ENCODE measurements at places on chromosomes 11 and 22.

- DNase-seq, result no peak
Observed at GRCh38 chr11:76781046-76781801, 1.9 kb upstream of the TSKU start.

- no peak for DNase-seq
Observed at GRCh38 chr11:110251836-110252235, 44.6 kb downstream of the RDX start.

- no peak for DNase-seq
Observed at GRCh38 chr11:91835051-91835560, 389.5 kb upstream of the FAT3 start.

- DNase-seq, result no peak
Observed at GRCh38 chr11:43493431-43493830, 134.7 kb downstream of the TTC17 start.

DNA sequence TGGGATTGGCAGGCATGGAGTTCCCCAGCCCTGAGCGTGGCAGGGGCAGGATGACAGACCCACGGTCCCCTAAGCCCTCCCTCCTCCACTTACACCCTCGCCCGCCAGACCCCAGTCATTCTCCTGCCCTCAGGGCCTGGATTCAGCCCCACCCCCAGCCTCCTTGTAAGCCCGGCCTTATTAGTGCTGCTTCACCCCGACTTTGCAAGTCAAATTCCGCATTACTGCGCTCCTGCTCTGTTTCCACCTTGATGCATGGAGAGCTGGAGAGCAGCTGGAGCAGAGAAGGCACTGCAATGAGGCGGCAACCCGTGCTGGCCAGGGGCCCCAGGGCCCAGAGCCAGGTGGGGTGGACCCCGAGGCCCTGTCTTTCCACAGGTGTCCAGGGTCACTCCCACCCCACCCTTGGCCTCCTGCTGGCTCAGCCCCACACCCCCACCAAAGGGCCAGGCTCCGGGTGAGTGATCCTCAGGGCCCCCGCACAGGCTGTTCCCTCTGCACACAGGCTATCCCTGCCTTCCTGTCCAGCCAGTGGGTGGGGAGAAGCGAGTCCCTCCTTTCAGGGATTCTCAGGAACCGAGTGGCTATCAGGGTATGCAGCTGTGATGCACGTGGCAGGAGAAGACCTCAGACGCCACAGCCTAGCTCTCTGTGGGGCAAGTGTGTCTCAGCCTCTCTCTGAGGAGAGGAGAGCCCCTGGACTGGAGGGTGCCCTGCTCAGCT, 36.4 kb downstream of the RTN4R start:
- no peak for DNase-seq

DNA sequence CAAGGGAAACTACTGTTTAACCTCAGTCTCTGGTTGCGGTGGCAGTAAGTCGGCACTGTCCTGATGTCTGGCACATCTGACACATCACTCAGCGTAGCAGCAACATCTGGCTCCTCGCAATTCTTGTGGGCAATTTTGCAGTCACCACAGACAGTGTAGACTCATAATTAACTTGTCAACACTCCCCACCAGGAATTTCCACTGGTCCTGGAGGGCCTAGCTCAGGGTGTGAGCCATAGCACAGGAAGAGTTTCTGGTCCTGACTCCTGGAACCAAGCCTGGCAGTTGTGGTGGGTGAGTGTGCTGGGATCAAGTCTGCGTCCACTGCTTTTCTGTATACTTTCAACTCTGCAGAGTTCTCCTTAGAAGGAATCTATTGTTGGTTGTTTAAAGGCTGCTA, 209.7 kb downstream of the SNX19 start:
- DNase-seq, result no peak

GRCh38 chr11:85886089-85887056, 31.2 kb downstream of the CCDC83 start:
- no peak for DNase-seq

DNA sequence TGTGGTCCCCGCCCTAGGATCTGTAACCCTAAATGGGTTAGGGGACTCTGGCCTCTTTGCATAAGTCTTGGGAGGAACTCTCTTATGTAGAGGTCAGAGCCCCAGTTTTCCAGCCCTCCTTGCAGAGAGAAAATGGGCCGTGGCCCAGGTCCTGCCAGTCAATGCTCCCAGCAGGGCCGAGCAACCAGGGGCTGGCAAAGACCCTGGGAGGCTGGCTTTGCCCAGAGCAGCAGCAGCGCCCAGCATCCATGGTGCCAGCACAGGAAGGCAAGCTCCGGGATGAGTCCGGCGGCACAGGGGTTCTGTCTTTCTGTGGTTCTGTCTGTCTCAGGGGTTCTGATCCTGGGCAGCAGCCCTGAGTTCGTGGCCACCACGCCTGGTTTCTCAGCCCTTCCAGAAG, 684.8 kb downstream of the BRD1 start:
- no peak for DNase-seq

DNA sequence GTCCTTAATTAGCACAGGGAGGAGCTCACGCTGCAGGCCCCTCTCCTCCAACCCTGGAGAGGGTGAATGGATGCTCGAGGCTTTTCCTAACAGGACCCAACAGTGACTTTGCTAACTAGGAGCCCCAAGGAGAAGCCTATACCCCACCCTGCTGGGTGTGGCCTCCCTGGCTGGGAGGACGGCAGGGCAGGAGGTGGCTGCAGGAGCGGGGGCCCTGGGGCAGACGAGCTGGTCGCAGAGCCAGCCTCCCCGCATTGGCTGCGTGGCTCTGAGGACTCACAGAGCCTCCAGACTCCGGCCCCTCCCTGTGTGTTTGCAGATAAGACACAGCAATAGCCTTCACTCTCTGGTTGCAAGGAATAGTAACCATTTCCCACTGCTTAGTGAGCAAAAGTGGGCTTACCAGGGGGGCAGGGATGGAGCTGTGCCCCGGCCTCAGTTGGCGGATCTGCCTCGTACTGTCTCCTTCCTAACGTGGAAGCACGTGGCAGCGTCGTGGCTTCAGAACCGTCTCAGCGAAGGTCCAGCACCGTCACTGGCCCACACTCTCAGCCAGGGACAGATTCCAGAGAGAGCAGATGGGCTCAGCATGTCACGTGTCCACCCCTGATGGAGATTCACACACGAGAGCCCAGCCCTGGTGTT, 1087.5 kb downstream of the BRD1 start:
- DNase-seq, result no peak

GRCh38 chr11:34327804-34328631, 29.8 kb downstream of the ABTB2 start:
- no peak for DNase-seq

DNA sequence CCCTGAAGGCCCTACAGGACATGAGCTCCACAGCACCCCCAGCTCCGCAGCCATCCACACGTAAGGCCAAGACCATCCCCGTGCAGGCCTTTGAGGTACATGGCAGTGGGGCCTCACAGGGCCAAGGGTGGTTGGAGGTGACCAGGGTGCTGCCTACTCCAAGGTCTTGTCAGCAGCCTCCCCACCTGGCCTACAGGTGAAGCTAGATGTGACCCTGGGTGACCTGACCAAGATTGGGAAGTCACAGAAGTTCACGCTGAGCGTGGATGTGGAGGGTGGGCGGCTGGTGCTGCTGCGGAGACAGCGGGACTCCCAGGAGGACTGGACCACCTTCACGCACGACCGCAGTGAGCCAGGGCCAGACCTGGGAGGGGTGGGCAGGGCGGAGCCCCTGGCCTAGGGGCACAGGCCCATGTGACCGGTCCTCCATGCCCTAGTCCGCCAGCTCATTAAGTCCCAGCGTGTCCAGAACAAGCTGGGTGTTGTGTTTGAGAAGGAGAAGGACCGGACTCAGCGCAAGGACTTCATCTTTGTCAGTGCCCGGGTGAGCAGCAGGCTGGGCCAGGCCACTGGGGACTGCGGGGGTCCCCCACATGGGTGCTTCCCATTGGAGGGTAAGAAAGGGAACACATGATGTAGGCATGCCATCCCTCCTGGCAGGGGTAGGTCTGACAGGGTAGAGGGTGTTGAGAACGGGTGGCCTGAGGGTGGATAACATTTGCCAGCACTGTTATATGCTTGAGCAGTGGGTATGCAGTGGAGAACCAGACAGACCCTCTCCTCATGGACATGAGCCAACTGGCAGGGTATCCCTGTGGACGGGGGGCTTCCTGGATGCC, 5.6 kb downstream of the INPPL1 start:
- no peak for DNase-seq

DNA sequence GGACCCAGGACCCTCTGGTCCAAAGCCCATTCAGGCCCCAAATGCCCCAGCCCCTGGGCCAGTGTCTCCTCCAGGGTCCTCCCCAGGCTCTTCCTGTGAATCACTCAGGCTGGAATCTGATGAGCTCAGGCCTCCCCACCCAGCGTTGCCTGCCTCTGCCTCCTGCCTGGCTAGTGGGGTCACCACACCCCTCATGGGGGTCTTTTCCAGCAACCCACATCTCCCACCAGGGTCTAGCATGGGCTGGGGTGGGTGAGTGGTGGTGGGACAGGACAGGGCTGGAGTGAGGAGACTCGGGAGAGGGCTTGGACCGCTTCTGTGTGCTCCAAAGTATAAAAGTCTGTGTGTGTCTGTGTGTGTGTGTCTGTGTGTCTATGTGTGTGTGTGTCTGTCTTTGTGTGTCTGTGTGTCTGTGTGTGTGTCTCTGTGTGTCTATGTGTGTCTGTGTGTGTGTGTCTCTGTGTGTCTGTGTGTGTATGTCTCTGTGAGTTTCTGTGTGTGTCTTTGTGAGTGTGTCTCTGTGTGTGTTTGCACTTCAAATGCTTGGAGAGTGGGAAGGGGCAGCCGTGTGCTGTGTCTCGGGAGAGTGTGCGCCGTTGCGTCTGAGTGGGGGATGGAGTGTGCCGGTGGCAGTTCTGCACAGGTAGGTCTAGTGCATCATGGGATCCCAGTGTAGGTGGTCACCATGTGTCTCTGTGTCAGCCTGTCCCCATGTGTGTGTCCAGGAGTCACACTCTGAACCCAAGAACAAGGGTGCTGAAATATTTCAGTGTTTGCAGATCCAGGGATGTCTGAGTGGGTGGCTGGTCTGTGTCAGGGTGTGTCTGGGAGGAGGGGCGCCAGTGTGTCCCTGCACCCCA, 8.8 kb downstream of the RIN1 start:
- no peak for DNase-seq

- no peak for DNase-seq
Observed at GRCh38 chr11:82465481-82465880, 268.2 kb downstream of the FAM181B start.

DNA sequence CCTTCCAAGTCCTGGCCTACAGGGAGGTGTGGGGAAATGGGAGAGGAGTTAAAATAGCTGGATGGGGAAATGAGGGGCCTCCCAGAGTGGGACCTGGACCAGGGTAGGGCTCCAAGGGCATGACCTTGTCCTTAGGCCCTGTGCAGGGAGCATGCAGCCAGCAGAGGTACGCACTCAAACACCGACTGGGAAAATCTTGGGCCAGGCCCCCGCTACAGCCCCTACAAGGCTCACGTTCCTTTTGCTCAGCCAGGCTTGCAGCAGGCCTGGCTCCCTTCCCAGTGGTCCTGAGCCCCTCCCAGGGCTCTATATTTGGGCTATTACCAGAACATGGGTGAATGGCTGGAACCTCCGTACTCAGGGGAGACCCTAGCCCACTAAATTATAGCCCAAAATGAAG, 31.3 kb downstream of the LMO1 start:
- DNase-seq, result no peak

GRCh38 chr11:110734790-110735189, 22.6 kb upstream of the ARHGAP20 start:
- no peak for DNase-seq

- no peak for DNase-seq
Observed at GRCh38 chr11:57192316-57192715, 10.6 kb downstream of the LRRC55 start.

DNA sequence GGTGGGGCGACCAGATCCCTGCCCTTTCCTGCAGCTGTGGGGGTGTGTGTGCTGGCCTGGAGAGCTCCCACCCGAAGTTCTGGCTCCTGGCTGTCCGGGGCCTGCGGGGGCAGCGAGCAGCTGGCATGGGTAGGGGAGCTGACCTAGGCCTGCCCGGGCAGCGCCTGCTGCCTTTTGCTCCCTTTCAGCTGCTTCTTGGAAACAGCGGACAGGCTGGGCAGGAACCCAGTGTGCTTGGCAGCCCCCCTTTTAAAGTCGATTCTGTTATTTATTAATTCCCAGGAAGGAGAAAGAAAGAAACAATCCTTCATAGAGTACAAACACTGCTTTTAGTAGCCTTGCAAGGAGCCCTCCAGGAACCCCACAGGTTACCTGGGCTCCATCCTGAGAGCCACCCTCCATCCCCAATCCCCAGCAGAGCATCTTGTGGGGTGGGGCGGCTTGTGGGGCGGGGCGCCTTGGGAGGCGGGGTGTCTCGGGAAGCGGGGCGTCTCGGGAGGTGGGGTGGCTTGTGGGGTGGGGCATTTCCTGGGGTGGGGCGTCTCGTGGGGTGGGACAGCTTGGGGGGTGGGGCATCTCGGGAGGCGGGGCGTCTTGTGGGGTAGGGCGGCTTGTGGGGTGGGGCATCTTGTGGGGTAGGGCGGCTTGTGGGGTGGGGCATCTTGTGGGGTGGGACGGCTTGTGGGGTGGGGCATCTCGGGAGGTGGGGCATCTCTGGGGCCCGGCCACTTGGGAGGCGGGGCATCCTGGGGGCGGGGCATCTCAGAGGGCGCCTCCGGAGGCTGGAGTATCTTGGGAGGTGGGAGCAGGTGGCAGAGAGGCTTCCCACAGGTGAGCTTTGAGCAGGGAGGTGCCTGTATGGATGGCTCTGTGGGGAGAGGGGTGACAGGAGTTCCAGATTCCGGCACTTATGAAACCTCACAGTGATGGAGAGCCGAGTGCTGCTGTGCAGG, 7.0 kb downstream of the CD81 start:
- no peak for DNase-seq

DNA sequence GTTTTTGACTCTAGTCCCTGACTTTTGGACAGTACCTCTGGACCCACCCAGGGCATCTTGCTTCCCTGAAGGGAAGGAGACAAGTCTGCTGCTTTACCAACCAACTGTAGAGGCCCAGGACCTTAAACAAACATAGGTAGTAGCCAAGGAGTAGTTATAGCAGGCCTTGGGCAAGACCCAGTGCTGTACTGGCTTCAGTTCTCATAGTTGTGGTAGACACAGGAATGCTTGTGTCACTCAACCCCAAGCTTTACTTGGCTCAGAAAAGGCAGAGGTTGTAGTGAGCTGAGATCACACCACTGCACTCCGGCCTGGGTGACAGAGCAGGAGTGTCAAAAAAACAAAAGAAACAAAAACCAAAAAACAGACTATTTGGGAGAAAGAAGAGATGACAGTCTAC, 21.3 kb upstream of the OR52M1 start:
- no peak for DNase-seq

GRCh38 chr11:132865623-132866022, 666.7 kb downstream of the OPCML start:
- no peak for DNase-seq

DNA sequence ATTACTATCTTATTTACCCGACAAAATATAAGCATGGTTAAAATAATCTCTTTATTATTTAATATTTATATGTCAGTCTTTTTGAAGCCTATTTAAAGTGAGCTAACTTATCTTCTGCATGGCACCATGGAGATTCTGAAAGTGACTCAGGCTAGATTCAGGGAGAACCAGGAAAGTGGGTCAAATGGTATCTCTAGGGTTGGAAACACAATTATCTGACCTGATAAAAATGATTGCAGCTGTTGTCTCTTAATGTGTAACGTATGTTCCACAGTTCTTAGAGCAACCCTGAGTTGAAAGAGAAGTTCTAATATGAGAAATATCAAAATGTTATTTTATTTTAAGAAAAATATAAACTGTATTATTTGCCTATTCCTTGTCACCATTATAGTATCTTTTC, 143.1 kb upstream of the CARD18 start:
- DNase-seq, result no peak
